ENCODE measurements at places on chromosomes 5 and 9.

- no peak for DNase-seq
These were observed 37.3 kb downstream of the MRPL36 start for GRCh38 chr5:1762121-1762882.

DNA sequence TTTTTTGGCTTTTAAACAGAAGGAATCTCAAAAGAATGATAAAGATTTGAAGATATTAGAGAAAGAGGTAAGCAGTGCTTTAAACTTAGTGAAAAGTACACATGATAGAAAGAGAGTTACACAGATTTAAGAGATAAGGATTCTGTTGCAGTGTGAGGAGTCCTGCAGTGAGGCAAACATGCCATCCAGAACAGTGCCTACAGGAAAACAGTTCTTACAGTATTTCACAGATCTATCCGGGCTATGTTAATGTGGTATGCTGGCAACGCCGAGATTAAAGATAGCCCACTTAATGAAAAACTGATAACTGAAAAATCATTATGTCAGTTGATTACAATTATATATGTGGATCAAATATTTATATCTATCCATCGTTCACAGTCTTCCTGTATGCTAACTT lies 7.2 kb downstream of the HMMR start:
- no peak for DNase-seq

- no peak for DNase-seq
These were observed 3.5 kb downstream of the TXNDC8 start for GRCh38 chr9:110334183-110334582.

GRCh38 chr9:81720450-81721086 lies 31.2 kb upstream of the TLE1 start:
- DNase-seq: no peak

GRCh38 chr5:127909066-127909465 lies 174.5 kb upstream of the SLC12A2 start:
- no peak for DNase-seq

- DNase-seq: no peak
These were observed 13.6 kb upstream of the MRNIP start for GRCh38 chr5:179872055-179872827.

GRCh38 chr9:111102793-111103464 lies 64.7 kb upstream of the LPAR1 start:
- DNase-seq: no peak

GRCh38 chr5:100026606-100027005 lies 508.6 kb upstream of the FAM174A start:
- no peak for DNase-seq

- DNase-seq: no peak
These were observed 149.7 kb downstream of the GCNT1 start for GRCh38 chr9:76608575-76609273.

DNA sequence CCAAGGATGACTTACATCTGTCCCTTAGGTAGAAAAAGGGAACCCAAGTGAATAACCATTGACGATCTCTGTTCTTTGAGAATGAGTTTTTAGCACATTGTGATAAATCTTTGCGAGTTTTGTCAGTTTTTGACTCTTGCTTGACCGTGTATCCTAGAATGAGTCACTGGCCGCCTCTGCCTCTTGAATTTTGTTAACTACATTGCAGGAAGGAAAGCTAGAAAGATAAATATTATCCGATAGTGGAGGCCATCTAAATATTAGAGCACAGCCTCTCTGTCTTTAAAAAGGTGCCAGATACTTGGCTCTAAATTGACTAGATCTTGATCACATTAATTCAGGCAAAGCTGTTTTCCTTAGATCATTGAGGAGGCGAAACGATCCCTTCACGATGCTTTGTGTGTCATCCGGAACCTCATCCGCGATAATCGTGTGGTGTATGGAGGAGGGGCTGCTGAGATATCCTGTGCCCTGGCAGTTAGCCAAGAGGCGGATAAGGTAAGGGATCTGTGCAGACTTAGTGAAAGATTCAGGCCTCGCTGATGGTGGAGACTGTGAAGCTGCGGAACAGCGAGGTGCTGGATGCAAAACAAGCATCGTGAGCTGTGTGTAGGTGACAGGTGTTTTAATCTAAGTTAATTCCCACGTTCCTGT lies 12.2 kb downstream of the CCT5 start:
- no peak for DNase-seq

DNA sequence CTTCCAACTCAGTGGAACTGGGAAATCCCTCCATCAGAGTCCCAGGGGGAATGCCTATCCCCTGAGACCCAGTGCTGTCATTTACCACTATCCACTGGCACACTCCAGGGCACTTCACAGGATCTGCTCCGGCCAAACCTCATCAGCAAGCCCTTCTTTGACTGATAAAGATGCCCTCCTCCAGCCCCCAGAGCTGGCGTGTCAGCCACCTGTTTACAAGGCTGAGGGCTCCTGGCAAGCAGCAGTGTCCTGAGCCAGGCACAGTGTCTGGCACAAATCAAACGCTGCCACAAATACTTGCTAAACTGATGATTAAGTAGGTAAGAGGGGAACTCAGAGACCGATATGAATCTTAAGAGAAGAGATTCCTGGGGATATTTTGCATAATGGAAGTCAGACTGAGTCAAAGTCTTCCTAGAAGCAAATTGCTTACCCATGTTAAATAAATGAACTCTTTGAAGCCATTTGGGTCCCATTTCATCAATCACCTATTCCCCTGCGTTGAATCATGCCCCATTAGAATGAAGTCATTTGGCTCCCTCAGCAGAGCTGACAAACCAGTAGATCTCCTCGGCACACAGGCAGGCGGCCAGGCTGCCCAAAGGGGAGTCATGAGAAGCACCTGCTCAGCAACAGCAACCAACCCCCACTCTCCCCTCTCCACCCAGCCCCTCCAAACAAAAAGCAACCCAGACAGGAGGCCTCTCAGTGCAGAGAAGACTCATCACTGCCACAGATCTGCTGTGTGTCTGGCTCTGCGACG lies 97.4 kb downstream of the CDK5RAP2 start:
- DNase-seq: no peak

DNA sequence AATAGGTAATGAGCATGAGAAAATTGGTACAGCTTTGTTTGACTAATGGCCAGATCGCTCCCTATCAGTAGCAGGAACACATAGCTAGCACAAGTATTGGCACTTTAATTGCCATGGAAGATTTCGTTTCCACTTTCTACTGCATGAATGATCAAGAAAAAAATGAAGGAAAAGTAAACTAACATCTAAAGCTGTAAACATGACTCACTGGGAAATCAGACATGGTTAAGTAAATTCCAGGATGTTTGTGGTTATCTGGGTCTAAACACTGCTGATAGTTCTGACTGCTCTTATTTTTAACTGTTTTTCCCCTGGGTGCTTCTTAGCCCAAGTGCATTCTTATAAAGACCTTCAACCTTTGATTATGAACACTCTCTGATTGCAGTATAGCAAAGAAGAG lies 388.9 kb downstream of the NR2F1-AS1 start:
- DNase-seq: no peak

DNA sequence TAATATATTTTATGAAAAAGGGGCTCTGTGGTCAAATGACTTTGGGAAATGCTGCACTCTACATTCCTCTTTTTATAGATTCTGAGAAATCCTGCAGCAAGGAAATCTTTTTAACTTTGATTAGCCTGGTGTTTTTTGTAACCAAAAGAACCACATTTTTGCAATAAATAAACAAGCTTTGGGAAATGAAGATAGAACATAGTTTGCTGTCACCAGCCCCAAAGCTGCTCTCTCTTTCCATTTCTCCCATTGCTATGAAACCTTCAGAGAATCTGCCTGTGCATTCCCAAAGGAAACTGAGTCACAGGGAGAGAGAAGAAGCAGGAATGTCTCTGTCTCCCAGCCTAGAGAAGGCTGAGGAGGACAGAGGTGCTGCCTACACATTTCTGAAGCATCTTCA lies 59.0 kb downstream of the COL15A1 start:
- no peak for DNase-seq

DNA sequence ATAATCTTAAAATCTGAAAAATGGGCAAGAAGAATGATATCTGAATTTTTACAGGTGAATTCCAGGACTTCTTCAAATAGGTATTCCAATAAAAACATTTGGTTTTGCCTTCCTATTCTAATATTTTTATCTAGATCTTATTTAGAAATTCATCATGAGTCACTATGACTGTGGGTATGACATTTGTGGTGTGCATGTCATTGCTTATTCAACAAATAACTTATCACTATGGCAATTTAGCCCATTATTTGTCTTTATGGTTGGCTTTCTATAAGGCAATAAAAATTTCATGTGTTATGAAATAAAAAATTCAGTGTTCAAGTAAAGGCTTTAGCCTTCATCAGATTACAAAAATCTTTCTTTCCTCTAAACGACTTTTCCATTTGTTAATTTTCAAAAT lies 1139.6 kb upstream of the NUDT12 start:
- DNase-seq: no peak

DNA sequence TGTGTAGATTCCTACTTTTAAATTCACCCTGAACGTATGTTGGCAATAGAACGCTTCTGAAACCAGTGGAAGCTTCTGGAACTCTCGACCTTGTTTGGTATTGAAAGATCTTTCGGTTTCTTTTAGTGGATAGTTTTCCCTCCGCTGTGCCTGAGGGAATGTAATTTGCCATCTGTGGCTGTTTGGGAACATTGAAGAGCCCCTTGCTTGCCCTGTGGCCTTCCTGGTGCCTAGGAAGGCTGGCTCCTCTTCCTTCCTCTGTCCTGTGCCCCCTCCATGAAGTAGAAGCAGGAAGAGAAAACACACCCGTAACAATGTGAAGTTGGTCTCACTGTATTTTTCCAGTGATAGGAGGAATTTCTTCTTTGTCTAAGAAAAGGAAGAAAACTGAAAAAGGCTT lies 274.3 kb downstream of the AOPEP start:
- DNase-seq: no peak

GRCh38 chr5:174533751-174534241 lies 190.6 kb upstream of the MSX2 start:
- DNase-seq: no peak

All from central memory CD8-positive, alpha-beta T cell (primary cell).